ENCODE measurements at places on chromosomes 7 and 10.

- DNase-seq: no peak
Observed at GRCh38 chr10:100553929-100554328, 18.2 kb downstream of the HIF1AN start.

DNA sequence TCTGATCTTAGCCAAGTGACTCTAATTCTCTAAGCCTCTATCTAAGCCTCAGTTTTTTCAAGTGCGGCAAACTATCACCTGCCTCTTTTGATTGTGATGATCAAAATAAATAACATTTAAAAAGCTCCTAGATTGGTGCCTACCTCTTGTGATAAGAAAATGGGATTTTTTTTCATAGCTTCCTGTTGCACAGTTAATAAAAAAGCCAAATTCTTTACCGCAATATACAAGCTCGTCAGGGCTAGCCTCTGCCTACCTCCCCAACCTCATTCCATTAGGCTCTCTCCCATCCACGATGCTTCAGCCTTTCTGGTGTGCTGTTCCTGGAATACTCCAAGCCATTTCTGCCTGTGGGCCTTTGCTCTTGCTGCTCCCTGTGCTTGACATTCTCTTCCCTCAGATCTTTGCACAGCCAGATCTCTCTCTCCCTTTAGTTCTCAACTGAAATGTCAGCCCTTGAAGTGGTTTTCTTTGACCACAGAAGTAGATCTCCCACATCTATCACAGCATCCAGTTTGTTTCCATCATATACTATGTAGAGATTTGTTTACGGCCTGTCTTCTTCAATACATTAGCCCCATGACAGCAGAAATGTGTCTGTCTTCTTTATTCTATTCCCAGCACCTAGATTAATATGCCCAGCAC lies 48.8 kb downstream of the SFR1 start:
- DNase-seq: no peak

DNA sequence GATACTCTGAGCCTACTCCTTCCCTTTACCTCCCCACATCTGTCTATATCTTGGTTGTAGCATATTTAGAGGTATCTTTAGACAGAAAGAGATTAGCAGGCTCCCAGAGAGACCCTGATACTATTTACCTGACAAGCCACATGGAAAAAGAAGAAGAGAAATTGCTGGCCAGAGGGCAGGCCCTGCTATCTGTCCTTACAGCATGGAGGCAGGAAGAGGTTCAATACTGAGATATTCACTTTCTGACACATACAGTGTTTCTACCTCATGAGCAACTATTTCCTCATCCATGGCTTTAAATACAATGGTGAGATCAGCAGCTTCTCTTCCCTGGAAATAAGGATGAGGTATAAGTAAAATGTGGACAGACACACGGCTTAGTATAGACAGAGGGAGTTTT lies 33.9 kb upstream of the TSPAN13 start:
- no peak for DNase-seq

- no peak for DNase-seq
Observed at GRCh38 chr7:135678612-135679575, 16.6 kb downstream of the STMP1 start.

GRCh38 chr10:51000976-51001375 lies 73.3 kb upstream of the PRKG1 start:
- no peak for DNase-seq

GRCh38 chr7:98119256-98119918 lies 12.7 kb downstream of the LMTK2 start:
- peak; percentile 58 for DNase-seq

DNA sequence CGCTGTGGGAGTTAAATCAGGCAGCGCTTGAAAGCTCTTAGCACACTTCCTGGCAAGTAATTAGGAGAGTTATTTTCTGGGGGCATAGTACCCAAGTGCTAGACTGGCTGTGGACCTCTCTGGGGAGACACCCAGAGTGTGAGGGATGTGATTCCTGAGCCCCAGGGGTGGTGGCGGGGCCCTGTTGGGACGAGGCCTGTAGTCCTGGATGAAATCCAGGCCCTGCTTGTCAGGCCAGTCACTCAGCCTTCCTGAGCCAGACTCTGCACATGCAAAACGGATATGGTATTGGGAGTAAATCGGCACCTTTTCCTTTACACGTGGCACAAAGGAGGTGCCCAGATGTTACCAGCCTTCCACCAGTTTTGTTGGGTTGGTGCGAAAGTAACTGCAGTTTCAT lies 31.2 kb downstream of the TRRAP start:
- DNase-seq: no peak

DNA sequence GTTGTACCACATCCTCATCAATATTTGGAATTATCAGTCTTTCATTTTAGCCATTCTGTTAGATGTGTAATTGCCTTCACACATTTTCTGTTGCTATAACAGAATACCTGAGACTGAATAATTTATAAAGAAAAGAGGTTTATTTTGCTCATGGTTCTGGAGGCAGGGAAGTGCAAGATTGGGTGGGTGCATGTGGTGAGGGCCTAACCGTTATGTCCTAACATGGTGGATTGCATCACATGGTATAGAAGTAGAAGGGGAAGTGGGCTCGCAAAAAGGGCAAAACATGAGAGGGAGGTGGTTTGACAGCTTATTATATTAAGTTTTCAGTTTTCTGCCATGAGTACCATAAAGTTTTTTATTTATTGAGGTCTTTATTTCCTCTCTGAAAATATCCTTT lies 452.0 kb downstream of the ARL4A start:
- no peak for DNase-seq

- no peak for DNase-seq
Observed at GRCh38 chr7:73387221-73387828, 46.3 kb upstream of the FZD9 start.

- no peak for DNase-seq
Observed at GRCh38 chr10:91048380-91048779, 127.5 kb upstream of the ANKRD1 start.

- no peak for DNase-seq
Observed at GRCh38 chr7:106480161-106480579, 180.8 kb downstream of the CCDC71L start.

GRCh38 chr10:102135956-102136526 lies 3.2 kb downstream of the PPRC1 start:
- no peak for DNase-seq

DNA sequence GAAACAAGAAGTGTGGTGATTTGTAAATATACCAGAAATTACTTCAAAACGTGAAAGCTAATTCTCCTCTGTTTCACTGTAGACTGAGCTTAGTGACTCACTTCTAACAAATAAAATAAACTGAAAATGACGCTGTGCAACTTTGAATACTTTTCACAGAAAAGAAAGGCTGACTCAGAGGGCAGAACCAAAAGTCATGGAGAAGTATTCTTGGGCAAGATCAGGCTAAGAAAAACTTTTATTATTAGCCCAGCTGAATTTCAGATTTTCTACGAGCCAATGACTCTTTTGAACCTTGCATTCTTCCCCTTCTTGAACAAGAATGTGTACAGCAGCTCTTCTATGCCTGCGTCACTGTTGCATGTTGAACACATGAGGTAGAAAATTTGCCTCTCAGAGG lies 527.3 kb upstream of the GHITM start:
- DNase-seq: no peak

- DNase-seq: peak; percentile 78
Observed at GRCh38 chr10:89283936-89284475, 17.8 kb upstream of the IFIT2 start.

- DNase-seq: no peak
Observed at GRCh38 chr10:105139363-105139896, 498.3 kb downstream of the SORCS3 start.

DNA sequence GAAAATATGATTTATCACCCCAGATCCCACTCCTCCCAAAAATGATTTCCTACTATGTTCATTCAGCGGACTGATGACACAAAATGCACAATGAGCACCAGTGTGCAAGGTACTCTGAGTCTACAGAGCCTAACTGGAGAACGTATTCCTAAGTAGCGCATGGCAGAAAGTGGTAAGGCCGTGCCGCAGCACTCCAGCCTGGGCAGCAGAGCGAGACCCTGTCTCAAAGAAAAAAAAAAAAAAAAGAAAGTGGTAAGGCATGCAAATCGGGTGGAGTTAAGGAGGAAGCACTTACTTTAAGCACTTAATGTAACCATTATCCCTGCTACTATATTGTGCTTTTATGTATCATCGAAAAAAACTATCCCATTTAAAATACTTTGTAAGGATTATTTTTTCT lies 25.5 kb downstream of the CYP51A1 start:
- no peak for DNase-seq

DNA sequence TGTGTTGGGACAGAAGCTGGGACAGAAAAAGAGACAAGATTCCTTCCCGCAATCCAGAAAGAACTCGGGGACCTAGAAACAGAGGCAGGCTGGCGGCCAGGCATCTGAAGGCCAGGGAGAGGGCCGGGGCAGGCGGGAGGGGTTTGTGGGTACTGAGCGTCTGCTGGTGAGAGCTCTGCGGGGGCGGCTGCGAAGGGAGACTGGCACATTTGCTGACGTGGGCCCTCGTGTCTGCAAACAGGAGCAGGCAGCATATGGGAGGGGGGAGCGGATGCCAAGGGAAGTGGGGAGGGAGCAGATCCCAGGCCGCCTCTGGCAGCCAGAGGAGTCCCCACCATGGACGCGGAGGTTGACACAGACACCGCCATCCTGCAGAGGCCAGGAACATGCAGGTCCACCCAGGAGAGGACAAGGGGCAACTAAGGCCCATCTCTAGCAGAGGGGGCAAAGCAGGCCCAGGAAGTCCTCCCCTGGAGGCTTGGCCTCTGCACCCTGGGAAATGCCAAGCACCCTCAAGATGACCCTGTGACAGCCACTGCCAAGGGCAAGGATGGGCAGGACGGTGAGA lies 32.2 kb downstream of the KCNH2 start:
- peak; percentile 17 for DNase-seq

DNA sequence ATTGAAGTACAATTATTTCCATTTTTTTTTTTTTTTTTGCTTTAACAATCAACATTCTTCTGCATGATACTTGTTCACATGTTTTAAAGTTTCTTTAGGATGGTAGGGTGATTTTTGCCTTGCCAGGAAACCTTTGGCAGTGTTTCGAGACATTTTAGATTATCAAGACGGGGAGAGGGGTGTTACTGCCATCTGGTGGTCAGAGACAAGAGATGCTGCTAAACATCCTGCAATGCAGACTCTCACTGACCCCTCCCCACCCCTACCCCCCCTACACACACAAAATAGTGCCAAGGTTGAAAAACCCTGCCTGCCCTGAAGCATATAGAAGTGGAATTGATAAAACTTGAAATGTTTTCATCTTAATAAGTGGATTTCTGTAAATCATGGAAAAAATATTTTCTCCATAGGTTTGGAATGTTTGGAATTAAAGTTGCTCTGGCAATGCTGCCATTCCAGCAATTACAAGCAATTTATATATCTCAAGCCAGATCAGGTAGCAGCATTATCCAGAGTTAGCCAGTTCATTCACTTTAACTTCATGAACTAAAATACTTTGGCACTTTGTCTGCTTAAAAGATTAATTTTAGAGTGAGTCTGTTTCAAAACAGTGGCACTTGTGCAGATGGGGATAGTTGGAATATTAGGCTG lies 62.1 kb downstream of the SDHAF3 start:
- DNase-seq: peak; percentile 79

DNA sequence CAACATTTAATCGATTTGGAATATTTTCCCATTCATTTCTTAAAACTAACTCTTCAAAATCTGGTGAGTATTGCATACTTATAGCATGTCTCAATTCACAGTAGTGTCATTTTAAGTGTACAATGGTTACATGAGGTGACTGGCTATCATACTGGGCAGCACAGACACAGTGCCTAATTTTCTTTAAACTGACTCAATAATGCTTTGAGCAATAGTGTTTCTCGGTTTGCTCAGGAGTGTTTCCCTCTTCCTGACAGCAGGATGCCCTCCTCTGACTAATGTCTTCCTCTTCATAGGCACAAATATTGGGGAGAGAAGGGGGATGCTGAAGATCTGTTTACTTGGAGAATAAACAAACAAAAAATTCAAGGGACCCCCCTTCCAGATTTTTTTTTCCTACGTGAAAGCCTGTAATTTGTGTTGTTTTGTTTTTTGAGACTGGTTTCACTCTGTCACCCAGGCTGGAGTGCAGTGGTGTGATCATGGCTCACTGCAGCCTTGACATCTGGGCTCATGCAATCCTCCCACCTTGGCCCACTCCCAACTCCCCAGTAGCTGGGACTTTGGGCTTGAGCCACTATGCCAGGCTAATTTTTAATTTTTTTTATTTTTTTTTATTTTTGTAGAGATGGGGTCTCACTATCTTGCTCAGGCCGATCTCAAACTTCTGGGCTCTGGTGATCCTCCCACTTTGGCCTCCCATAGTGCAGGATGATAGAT lies 2.2 kb downstream of the MRC1 start:
- DNase-seq: no peak

GRCh38 chr7:88205179-88205578 lies 14.7 kb downstream of the SRI start:
- DNase-seq: no peak

DNA sequence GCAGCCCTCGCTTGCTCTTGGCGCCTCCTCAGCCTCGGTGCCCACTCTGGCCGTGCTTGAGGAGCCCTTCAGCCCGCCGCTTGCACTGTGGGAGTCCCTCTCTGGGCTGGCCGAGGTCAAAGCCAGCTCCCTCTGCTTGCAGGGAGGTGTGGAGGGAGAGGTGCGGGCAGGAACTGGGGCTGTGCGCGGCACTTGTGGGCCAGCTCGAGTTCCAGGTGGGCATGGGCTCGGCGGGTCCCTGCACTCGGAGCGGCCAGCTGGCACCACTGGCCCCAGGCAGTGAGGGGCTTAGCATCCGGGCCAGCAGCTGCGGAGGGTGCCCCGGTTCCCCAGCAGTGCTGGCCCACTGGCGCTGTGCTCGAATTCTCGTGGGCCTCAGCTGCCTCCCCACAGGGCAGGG lies 152.1 kb upstream of the SEMA3C start:
- no peak for DNase-seq

- DNase-seq: no peak
Observed at GRCh38 chr10:96690755-96691730, 29.3 kb downstream of the PIK3AP1 start.

DNA sequence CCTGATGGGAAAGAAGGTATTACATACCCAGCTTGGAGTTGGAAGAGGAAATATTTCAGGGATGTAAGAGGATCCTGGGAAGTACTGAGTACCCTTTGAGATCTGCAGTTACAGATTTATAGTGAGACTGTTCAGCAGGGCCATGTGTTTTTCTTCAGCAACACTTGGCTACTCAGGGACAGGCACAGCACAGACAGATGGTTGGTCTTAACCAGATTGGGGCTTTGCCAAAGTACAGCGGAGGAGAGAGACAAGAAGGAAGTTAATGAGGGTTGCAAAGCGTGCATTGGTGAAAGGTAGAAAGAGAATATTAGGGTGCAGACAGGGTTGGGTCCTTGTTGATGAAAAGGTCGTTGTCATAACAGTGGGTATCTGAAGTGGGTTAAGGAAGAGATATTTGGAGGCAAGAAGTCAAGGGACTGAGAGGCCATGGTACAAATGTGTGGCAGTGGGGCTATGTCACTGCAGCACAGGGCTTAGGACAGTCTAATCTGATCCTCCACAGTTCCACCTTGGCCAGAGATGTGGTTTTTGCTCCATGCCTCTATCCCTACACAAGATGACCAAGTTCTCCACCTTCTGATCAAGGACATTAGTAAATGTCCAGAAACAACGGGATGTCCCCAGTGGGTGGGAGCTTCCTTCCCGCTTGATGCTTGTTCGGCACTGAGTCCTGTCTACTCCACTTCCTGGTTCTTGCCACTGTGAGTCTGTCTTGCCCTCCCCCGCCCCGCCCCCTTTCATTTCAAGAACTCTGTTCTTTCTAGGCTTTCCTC lies 18.9 kb upstream of the DNAJC1 start:
- DNase-seq: peak; percentile 54

Data from hepatocyte (in vitro differentiated cells).